ENCODE measurements at places on chromosomes 4 and X.

GRCh38 chrX:100870527-100870926 is 3.6 kb downstream of the NOX1 start:
- no peak for DNase-seq

DNA sequence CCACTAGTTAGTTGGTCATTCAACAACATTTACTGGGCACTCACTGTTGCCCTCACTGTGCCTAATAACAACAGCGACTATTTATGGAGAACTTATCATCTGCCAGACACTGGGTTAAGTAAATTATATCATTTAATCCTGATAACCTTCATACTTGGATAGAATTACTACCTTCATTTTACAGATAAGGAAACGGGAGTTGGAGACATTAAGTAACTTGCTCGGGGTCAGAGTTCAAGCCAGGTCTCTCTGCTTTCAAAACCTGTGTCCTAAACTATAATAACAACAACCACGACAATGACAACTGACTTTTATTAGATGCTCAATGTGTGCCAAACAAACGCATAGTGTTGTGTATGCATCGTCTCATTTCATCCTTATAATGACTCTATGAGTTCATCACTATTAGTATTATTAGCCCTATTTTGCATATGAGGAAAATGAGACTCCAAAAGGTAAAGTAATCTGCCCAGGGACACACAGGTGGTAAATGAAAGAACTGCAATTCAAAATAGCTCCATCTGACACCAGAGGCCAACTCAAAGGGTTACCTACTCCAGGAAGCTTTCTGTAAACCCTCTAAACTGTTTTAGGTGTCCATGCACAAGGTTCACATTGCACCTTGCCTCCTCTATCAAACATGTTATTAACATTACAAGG is 98.4 kb upstream of the ACSL4 start:
- no peak for DNase-seq

DNA sequence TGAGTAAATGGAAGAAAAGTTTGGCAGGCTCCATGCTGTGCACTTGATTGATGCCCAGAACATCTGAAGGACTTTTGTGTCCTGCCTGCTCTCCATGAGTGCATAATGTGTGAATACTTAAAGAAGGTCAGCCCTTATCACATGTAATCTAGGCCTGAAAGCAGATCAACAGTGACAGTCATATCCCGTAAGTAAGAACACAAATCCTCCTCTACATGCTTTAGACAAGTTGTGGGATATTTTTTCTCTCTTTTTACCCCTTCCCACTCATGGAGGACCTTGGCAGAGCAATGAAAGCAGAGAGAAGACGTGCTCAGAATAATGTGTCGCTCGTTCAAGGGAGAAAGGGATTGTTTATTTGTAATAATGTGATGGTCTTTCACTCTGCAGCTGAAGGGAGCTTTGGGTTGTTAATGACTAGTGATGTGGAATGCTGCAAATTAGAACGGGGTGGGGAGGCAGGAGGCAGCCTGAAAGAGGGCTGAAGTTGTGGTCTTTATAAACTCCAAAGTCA is 286.6 kb downstream of the BMPR1B start:
- DNase-seq, result no peak

GRCh38 chr4:109157205-109157604 is 145.3 kb downstream of the COL25A1 start:
- DNase-seq, result no peak

DNA sequence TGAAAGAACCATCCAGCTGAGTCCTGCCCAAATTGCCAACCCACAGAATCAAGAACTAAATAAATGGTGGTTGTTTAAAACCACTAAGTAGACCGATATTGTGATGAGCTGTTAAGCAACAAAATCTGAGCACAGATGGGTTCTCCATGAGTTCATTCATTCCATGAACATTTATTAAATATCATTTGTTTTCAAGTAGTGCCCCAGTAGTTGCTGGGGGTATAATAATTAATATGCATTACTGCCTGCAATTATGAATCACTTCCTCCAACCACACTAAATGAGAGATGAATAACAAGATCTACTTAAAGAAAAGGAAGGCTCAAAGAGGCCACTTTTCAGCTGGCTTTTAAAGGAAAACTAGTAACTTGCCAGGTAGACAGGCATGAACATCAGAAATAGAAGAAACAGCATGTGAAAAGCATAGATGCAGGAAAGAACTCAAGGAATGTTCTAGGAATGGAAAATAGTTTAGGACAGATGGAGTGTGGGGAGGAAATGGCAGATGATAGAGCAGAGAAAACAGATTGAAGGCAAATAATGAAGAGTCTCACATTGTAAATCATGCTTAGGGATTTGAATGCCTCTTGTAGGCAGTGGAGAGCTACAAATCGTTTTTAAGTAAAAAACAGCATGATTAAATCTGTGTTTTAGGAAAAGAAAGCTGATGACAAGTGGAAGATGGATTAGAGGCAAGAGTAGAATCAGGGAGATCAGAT is 641.7 kb upstream of the DIPK2B start:
- no peak for DNase-seq

DNA sequence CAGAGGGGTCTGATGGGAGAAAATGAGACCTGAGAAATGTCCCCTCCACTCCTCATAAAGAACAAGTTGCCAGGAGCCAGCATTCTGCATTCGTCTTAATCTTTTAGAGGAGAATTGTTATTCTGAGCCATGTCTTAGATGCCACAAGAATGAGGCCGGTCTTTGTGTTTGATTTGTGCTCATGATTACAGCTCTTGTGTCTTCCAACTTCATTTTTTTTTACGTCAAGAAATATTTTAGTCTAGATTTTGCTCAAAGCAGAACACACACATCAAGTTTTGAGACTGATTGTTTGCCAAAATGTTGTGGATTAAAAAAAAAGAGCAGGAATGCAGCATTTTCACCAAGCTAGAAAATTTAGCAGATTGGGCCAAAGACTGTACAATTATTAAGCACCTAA is 130.6 kb upstream of the PITX2 start:
- no peak for DNase-seq

DNA sequence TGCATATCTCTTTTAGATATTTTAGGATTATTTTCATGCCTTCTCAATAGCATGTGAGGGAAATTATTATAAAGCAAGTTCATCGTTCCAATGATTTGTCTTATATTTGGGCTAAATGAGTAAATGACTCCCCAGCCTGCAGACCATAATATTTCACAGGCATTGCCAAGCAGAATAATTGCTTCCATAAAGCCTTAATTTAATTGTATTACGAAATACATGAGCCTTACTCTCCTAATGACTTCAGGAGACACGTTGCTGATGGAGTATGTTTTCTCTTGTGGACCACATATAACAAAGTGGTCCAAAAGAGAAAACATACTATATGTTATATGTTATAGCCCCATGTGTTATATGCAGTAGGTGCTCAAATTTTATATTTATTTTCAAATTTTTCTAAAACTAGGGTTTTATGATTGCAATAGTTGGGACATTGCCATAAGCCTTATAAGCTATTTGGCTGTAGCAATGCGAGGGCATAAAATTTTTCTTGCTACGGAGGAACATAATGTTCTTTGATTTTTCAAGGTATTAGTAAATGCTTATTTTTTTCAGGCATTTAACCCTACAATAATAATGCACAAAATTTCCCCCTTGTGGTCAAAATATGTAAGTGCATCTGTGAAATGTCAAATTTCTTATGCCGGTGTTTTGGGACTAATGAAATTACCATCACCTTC is 26.2 kb upstream of the TMPRSS11D start:
- no peak for DNase-seq

- no peak for DNase-seq
These were observed 2.3 kb upstream of the BTC start for GRCh38 chr4:74796631-74797030.

DNA sequence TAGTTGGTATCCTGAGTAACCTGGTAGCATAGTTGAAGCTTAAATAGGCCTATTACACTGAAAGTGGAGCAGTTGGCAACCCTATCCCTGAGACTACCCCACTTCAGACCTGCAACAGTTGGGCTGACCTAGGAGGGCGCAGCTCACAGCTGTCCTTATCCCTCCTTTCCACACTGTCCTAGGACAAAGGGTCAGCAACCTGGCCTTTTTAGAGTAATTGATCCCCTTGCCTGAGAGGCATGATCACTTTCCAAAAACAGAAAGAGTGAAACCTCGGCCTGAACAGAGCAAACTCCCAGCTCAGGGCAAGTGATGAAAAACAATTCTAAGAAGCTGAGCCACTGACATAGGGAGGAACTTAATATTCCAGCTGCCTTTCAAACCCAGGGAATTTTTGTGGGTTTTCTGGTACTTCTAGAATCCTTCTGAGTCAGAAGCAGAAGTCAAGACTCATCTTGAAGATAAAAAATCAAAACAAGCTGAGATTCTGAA is 94.9 kb upstream of the MYOZ2 start:
- DNase-seq, result no peak

DNA sequence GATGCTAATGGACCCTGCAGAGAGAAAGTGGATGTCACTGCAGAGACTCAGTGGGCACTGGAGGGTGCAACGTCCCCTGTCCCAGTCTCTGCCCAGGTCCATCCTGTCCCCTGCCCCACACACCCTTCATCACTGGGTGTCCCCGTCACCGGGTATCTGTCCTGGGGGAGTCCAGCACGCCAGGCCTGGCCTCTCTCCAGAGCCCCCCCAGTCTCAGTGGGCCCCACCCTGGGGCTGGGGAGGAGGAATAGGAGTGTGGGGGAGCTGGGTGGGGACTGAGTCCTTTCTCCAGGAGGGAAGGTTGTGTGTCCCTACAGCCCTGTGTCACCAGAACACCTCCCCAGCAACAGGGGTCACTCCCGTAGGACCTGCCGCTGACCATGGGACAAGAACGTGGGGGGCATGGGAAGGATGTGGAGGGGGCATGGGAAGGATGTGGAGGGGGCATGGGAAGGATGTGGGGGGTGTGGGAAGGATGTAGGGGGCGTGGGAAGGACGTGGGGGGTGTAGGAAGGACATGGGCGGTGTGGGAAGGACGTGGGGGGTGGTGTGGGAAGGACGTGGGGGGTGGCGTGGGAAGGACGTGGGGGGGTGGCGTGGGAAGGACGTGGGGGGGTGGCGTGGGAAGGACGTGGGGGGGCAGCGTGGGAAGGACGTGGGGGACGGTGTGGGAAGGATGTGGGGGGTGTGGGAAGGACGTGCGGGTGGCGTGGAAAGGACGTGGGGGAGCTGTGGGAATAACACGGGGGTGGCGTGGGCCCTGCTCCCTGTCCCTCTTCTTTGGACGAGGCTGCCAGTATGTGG is 21.0 kb upstream of the SPON2 start:
- no peak for DNase-seq

- DNase-seq, result no peak
These were observed 2095.9 kb downstream of the ARAP2 start for GRCh38 chr4:34148322-34148908.

DNA sequence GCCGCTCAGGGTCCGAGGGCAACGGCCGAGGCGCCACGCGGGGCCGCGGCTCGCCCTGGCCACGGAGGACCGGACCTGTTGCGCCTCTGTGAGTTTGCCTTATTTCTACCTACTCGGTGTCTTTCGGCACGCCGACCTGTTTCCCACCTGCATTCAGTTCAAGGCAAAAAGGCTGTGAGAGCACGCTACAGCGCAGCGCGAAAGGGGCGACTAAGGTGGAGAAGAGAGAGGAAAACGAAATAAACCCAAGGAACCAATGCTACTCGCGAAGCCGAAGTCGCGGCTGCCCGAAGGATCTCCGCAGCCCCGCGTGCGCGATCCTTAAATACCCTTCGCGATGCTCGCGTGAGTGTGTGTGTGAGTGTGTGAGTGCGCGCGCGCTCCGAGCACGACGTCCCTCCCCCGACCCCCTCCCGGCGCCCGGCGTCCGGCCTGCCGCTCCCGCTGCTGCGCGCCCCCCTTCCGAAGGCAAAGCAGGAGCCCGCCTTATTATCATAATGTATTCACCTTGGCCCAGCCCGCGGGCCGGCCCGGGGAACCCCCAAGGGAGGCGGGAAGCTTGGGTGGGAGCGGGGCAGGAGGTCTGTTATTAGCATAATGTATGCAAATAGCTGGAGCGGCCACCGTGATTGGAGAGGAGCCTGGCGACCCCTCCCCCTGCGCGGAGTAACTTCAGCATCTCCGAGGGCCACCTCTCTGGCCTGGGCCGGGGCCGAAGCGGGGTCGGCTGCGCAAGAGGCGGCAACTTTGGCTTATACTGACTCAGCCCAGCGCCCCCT is at the start of gene COL25A1:
Gene COL25A1, minus strand, starts transcription at position 298 of the 779 bp plus-strand sequence.
- DNase-seq, result peak; percentile 62

DNA sequence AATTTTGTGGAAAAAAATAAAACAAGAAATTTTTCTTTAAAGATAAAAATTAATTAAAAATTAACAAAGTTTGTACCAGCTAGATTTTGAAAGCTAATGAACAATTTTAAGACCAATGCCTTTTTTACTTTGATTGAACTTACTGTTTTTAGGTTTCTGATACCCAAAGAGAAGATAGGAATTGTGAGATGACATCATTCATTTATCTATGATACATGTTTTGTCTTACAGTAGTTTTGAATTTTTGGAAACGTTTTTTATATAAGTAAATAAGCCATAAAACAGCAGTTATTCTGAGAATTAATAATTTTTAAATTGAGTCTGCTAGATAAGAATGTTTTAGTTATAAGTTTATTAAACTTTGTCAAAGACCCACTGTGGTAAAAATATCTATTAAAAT is 65.0 kb upstream of the GPR174 start:
- DNase-seq, result no peak

DNA sequence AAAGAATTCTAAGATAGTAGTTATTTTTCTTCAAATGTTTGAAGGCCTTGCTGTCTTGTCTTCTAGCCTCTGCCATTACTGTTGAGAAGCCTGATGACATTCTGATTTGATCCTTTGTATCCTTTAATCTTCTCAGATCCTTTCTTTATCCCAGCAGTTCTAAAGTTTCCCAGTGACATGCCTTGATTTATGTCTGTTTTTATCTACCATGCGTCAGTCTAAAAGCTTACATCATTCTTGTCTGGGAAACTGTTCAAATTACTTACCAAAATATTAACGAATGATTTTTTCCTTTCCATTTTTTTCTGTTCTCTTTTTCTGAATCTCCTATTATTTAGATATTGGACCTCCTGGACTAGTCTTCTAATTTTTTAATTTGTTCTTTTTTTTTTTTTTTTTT is 78.3 kb upstream of the HELT start:
- no peak for DNase-seq

DNA sequence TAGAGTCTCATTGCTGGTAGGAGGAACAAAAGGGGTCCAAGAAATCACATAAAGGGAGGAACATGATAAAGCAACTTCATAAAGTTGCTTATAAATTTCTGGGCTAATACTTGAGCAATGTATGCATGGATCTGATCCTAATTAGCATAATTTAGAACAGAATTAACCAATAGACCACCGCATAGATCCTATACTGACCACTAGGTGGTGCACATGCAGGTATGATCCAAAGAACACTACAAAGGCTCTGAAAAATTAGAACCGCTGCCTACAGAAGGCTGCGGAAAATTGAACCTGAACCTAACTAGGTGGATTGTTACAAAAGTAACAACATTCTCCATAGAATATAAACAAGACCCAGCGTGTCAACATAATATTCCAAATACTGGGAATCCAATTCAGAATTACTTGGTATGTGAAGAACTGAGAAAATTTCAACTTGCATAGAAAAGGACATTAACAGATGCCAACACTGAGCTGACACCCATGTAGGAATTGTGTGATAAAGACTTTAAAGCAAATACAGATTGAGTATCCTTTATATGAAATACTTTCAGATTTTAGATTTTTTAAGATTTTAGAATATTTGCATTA is 23.3 kb downstream of the BRCC3 start:
- DNase-seq, result peak; percentile 23

All from stimulated activated CD4-positive, alpha-beta T cell treated with anti-CD3 and anti-CD28 coated beads, Interleukin-15, amount 100 ng/mL, for 24 hours (primary cell).